ENCODE measurements at places on chromosomes 7 and 10.

DNA sequence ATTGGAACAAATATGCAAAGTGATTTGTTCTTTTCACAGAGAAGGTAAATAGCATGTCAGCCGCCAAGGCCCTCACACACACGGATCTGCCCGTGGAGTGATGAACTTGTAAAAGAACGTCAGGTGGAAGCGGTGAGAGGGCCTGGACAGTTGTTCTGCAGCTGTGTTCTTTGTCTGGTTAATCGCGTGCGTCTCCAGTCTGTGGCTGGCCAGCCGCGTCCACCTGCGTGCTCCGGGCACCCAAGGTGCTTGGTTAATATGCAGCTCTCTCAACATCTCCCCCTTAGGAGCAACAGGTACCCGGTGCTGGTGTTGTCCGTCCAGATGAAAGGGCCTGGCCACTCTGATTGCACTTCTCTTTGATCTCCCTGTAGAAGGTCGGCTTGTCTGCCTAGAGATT is 162.9 kb downstream of the MGMT start:
- DNase-seq: no peak

DNA sequence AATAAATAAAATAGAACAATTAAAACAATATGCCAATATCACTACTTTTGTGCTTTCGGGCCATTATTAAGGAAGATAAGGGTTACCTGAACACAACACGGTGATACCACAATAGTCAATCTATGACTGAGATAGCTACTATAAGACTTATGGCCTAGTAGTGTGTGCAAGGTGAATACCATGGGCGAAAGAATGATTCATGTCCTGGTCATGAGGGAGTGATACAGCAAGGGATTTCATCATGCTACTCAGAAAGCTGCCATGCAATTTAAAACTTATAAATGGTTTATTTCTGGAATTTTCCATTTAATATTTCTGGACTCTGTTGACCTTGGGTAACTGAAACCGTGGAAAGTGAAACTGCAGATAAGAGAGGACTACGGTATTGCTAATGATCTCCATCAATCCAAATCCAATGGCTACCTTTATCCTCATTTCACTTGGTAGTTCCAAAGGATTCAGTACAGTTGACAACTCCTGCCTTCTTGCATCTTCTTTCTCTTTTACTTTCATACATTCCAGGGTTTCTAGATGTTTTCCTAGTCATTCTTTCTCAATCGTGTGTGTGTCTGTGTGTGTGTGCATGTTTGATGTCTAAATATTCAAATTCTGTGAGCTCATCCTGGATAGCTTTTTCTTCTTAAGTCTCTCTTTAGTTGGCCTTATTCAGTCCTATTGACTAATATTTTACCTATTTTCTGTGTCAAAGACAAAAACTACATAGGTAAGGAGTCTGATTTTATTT is 100.5 kb upstream of the MAGI2 start:
- no peak for DNase-seq

DNA sequence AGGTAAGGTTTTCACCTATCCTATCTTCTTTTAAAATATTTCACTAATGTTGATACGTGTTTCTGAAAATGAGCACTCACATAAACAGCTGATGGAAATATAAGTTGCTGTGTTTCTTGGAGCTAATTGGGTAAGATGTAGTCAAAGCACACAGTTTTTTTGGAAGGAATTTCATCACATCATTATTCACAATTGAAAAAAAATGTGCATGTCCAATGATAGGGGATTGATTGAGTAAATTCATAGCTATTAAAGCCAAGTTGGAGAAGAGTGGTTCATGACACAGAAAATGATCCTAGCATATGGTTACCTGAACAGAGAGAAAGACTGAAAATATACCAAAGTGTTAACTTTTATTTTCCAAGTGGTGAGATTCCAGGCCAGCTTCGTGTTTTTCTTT is 29.6 kb downstream of the GLI3 start:
- no peak for DNase-seq

DNA sequence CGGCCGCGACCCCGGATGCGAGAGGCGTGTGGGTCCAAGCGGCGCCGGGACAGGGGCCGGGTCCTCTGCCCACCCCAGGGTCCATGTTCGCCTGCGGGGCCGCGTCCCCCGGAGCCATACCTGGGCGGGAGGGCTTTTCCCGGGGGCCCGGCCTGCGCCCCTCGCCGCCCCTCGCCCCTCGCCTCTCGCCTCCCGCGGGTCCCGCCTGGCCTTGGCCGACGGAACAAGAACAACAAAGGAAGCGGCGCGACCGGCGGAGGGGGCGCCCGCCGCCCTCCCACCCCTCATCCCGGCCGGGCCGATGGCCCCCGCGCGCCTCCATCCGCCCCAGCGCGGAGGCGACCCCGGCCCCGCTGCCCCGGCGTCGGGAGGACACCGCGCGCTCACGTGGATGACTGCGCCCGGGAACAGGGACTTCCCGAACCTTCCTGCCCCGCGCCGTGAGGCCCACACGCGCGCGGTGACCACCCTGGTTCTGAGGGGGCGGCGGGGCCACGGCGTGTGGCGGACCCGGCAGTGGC is 348.2 kb downstream of the DNAJB6 start:
- DNase-seq: no peak

DNA sequence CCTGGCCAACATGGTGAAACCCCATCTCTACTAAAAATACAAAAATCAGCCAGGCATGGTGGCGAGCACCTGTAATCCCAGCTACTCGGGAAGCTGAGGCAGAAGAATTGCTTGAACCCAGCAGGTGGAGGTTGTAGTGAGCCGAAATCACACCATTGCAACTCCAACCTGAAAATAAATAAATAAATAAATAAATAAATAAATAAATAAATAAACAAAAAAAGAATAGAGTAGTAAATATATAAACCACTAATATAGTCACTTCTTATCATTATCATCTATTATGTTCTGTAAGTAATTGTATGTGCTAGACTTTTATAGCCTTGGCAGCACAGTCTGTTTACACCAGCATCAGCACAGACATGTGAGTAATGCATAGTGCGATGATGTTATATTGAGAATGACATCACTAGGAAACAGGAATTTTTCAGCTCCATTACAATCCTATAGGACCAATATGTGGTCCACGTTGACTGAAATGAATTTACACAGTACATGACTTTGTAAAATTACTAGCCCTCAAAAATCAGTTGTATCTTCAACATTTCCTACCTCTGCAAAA is 385.4 kb upstream of the ANKRD30A start:
- DNase-seq: no peak

- no peak for DNase-seq
Measured at GRCh38 chr7:133642907-133643306, 390.0 kb downstream of the EXOC4 start.

GRCh38 chr7:151372612-151373265 is 31.1 kb downstream of the NUB1 start:
- DNase-seq: no peak

- peak; percentile 79 for DNase-seq
Measured at GRCh38 chr10:135132-135600, at the start of gene ZMYND11. TSS of gene ZMYND11 (plus strand) at chr10:135455. CDS start at chr10:180013, 44,558 bp downstream.

DNA sequence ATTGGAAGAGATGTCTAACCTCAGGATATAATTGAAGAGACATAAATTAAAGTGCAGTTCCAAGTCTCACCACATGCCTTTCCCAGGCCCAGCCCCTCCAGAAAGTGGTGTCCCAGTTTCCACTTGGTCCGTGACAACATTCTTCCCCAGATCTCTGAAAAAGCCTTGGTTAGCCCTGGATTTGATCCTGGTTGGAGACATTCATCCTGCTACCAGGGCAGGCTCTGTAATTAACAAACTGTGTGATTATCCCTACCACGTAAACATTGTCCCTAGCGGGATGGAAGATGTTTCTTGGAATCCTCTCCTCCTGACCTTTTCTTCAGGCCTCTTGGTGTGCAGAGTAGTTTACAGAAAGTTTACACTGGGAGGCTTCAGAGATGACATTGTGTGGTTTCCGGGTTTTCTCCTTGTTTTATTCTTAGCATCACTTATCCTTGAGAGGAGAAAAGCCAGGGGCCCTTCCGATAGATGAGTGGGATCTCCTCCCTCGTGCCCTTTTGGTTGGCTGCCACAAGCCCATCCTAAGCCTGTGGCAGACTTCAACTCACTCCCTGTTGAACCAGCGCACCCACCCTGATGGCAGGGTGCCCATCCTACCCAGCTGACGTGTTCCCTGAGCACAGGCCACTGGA is 83.8 kb downstream of the COL13A1 start:
- no peak for DNase-seq

GRCh38 chr7:49638166-49638565 is 135.3 kb upstream of the VWC2 start:
- no peak for DNase-seq

GRCh38 chr10:94049911-94050310 is 56.2 kb downstream of the PLCE1 start:
- DNase-seq: no peak

DNA sequence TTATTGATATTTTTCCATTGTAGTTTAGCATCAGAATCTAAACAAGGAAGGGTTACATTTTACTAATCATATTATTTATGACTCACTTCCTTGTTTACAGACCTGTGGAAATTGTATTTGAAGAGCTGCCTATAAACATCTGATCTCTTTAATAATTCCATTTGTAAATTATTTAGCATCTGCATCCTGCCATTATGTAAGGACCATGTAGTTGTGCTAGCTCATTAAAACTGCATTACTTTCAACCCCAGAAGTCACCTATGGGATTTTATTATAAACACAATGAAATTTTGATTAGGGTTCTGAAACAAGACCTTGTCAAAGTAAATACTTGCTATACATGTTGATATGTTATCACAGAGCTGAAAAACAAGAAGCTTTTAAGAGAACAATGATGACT is 146.8 kb upstream of the SLC26A5 start:
- DNase-seq: no peak

- no peak for DNase-seq
Measured at GRCh38 chr10:58951087-58951486, 225.4 kb upstream of the PHYHIPL start.

DNA sequence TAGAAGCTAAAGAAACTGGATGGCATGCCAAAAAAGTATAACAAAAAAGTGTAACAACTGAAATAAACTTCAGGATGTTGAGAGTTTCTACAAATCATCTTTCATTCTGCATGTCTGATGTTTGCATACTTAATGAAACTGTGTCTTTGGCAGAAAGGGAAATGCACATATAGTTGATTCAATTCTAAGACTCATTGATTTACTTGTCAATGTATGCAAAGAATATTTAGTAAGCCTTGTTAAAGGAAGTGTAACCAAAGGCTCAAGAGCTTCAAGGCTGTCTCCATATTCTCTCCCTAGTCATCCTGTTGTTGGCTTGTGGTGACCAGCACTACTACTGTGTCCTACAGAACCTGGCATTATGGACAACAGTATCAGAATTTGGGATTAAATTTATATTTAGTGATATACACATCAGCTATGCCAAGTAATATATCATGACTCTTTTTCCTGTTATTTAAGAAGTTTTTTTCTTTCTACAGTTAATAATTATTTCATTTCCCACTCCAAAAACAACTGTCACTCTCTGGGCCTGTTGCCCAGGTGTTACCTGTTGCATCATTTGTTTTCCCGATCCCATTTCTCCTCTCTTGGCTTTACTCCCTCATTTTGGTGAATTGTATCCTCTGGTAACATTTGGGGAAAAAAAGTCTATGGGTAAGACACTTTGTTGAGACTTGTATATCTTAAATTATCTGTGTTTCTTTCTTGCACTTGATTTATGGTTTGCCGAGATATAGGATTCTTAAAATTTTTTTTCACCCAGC is 226.6 kb upstream of the BMPER start:
- no peak for DNase-seq

GRCh38 chr7:105017657-105018365 is 3.8 kb downstream of the KMT2E start:
- peak; percentile 61 for DNase-seq

GRCh38 chr10:52215745-52216361 is 98.2 kb upstream of the DKK1 start:
- DNase-seq: peak; percentile 92

- DNase-seq: no peak
Measured at GRCh38 chr10:62699148-62699547, 105.4 kb upstream of the ADO start.

DNA sequence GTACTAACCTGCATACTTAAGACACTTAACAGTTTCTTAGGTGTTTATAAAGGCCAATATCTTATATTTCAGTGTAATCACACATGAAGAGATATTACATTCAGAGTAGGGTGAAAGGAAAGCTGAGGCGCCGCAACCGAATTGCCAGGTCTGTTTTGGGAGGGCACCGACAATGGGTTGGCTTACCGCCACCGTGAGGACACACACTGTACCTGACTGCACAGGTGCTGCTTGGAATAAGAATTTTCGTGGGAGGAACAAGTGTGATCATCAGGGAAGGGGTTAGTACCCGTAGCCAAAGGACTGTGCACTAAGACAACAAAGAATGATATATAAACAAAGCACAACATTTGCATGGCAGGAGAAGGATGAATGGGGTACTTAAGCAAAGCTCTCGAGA is 591.8 kb downstream of the SUGCT start:
- no peak for DNase-seq

DNA sequence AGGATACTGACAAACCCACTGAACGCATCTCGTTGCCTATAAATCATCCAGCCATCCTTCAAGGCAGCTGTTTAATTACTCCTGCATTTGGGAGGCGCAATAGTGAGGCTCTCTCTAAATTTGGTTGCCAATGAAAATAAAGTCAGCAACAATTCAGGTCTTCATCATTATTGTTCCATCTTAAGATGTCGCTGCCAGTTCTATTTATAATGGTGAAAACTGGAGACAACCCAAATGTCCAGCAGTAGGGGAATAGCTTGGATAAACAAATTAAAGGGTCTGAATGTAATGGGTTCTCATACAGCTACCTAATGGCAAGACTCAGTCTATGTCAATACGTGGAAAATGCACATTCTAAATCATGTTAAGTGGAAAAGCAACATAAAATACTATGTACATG is 120.1 kb upstream of the PLXNA4 start:
- no peak for DNase-seq

DNA sequence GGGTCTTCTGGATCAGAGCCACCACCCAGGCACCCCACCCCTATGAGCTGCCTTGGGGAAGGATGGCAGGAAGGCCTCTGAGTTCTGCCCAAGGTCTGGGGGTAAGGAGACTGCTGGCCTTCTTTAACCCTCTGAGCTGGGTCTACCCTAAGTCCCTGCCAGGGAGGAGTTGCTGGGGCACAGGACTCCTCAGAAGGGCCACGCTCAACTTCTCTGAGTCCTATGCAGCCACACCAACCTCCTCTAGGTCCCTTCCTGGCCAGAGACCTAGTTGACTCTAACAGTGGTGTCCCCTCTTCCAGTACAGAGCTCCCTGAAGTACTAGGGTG is 2.6 kb upstream of the NEURL1 start:
- DNase-seq: no peak

DNA sequence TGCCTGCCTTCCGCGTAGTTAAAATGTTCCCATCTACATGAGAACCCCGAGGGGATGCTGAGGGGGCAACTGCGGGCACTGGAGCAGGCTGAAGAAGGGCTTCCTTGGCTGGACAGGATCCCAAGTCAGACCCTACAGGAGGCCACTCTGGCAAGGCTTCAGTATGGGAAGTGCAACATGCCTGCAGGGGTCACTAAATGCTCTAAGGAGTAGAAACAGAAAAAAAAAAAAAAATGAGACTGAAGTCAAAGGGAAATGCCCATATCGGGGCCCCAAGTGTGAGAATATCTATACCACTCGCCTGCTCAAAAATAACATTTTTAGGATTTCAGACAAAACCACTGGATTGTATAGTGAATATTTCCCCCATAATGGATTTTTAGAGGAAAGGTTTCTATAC is 33.5 kb downstream of the FAM204A start:
- no peak for DNase-seq

- DNase-seq: no peak
Measured at GRCh38 chr7:139635526-139636302, 112.2 kb downstream of the CLEC2L start.

- peak; percentile 29 for DNase-seq
Measured at GRCh38 chr10:97574374-97575126, 2.0 kb downstream of the ANKRD2 start.

- DNase-seq: no peak
Measured at GRCh38 chr10:86188796-86189558, 177.6 kb downstream of the GRID1 start.

All from lung (tissue), 17 donors.